ENCODE measurements at places on chromosomes 6 and 20.

GRCh38 chr6:167020206-167020605 lies 21.0 kb downstream of the CEP43 start:
- no peak for DNase-seq

- DNase-seq = no peak
These were observed 3.3 kb downstream of the RNF144B start for GRCh38 chr6:18390476-18390875.

- DNase-seq = no peak
These were observed 671.2 kb upstream of the PTCHD4 start for GRCh38 chr6:48782225-48782624.

DNA sequence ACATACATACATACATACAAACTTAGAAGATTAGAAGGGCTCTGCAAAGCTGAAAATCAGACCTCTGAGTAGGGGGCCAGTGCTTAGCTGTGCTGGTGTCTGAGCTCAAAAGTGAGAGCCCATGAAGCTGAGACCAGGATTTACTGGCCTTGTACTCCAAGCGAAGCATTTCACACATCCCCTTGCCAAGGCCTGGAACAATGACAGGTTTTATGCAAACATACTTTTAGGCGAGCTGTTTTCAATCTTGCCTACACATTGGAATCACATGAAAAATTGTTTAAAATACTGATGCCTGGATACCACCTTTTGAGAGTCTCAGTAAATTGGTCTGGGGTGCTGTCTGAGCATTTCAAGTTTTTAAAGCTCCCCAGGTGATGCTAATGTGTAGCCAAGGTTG lies 80.9 kb upstream of the SRSF6 start:
- DNase-seq = no peak

GRCh38 chr6:6201200-6201599 lies 119.3 kb downstream of the F13A1 start:
- no peak for DNase-seq

DNA sequence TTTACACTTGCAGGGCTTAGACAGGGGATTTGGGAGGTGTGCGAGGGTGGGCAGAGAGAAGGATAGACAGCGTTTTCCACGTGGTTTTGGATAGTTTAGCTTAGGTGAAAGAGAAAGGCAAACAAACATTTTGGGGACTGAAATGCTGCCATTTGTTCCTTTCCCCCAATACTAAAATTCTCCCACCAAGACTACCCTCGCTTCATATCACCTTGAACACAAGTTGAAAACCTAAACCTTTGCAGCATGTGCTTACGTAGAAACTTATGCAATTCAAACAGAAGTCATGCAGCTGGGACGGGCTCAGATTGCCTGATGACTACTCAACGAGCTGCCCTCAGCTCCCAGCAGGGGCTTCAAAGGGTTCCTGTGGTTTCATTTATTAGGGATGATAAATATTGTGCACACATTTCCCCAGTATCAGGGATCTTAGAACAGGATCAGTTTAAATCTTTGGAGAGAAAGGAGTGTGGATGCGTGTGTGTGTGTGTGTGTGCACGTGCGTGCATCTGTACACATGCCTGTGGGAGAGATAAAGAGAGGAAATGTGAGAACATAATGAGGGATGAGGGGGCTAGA lies 77.3 kb downstream of the SLC22A23 start:
- no peak for DNase-seq

DNA sequence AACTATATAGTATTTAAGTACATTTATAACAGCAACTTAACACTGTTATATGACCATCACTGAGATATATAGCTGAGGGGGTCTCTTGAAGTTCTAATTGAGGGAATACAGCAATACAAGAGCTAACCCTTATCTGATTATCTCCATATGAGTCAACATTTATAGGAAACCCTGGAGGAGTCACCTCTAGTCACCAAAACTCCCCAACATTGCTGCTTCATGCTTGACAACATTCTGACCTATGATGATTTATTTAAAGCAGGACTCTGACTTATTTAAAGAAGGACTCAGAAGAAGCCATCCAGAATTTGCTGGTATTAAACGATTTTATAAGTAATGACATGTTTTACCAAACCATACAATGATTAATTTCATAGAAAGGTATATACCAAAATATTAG lies 182.6 kb upstream of the NOX3 start:
- no peak for DNase-seq

GRCh38 chr6:161274898-161275297 lies 1.0 kb upstream of the AGPAT4 start:
- DNase-seq = no peak

- no peak for DNase-seq
These were observed 105.9 kb downstream of the SASH1 start for GRCh38 chr6:148448369-148449012.

DNA sequence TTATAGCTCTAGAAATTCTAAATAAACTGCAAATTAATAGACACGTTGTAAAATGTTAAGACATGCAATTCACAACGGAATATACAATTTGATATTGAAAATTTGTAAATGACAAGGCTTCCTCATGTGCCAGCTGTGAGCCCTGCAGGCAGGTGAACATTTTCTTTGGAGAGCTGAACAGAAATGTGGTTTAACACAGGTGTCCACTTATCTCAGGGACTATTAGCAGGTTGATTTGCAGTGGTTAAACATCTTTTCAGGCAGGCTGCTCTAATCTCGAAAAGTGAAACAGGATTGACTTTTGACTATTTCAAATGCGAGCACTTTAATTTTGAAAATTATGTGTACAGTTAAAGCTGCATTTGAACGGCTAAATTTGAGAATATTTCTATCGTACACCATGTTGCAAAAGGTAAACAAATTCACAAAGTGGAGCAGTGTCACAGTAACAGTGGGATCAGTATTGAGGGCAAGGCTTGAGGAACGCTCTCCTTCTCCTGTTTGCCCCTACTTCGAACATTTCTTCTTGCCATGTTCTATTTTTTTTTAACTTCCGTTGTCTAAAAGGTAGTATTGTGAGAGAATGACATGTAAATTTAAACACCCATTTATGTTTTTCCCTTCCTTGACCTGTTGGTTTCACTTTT lies 210.8 kb downstream of the CDKAL1 start:
- DNase-seq = no peak

- DNase-seq = no peak
These were observed 72.3 kb downstream of the LINC00237 start for GRCh38 chr20:21033817-21034216.

- DNase-seq = no peak
These were observed 334.8 kb downstream of the NRN1 start for GRCh38 chr6:5671601-5672559.

DNA sequence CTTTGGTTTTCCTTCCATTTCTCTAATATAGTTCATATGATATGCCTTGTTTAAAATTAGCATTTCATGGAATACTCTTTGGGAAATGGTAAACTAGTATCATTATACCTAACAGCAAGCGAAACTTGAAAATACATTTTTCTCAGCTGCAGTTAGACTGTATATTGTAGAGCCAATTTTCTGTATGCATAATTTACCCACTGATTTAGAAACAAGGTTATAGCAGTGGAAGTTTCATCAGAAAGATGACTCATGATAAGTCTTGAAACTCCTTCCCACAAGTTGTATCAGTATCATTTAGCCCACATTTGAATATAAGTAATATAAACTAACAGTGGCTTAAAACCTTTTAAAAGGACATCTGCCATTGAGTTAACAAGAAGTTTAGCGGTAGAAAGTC lies 164.8 kb upstream of the BMP5 start:
- peak; percentile 11 for DNase-seq

DNA sequence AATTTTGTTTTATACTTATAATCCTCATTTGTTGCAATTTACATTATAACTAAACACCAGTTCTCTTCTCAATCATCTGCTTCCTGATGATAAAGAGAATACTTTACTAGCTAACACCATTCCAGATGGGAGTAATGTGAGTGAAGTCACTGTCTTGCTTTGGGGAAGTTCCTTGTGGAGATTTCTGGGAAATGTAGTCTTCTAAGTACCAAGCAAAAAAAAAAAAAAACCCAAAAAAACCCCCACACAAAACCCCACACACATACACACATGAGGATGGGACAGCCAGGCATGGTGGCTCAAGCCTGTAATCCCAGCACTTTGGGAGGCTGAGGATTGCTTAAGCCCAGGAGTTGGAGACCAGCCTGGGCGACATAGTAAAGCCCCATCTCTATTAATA lies 2.2 kb upstream of the SNPH start:
- DNase-seq = peak; percentile 13

DNA sequence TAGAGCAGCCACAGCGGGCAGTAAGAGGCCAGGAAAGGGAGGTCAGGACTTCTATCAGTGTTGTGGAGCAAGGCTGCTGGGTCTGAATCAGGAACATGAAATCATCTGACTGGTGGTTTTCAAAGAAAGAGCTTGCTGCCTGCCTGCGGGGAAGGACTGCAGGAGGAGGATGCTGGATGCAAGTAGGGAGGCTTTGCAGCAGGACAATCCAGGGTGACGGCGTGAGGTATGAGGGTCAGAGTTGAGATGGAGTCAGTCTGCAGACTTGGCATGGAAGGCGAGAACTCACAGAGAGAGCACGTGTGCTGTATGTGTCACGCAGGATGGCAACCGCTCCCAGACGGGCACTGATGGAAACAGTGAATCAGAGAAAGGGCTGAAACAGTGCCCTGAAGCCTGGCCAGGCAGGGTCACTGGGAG lies 59.2 kb upstream of the CD93 start:
- DNase-seq = no peak

GRCh38 chr6:83068616-83069015 lies 1.1 kb downstream of the DOP1A start:
- DNase-seq = no peak

DNA sequence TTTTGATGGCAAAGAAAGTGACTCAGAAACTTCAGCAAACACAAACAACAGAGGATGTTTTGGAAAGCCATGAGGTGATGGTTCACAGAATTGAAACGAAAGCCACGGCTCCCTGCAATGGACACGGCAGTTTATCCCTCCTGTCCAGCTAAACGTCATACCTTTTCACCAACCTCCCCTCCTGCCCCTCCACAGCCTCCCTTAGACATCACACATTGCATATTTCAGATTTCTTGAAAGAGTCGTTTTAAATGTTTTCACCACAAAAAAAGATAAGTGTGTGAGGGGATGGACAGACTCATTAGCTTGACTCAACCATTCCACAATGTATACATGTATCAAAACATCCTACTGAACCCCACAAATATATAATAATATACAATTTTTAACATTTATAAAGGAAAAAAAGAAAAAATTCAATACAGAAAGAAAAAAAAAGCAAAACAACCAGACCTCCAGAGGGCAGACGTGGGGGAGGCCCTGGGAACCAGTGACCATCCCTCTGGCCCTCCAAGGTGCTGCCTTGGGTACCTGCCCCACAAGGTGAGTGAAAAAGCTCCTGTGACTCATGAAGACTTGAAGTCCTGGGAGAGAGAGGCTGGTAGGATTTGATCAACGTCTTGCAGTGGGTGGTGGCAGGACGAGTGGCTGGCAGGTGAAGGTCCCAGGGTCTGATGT lies 117.2 kb upstream of the THBS2 start:
- DNase-seq = no peak

- no peak for DNase-seq
These were observed 135.0 kb upstream of the JARID2 start for GRCh38 chr6:15110726-15111354.

- no peak for DNase-seq
These were observed 59.1 kb downstream of the CEP43 start for GRCh38 chr6:167058261-167058660.

GRCh38 chr20:49859807-49860206 lies 47.2 kb downstream of the SLC9A8 start:
- DNase-seq = no peak

GRCh38 chr6:105442369-105442768 lies 39.5 kb upstream of the PREP start:
- DNase-seq = no peak

- DNase-seq = no peak
These were observed 731 bp downstream of the MAK start for GRCh38 chr6:10837622-10837994.

DNA sequence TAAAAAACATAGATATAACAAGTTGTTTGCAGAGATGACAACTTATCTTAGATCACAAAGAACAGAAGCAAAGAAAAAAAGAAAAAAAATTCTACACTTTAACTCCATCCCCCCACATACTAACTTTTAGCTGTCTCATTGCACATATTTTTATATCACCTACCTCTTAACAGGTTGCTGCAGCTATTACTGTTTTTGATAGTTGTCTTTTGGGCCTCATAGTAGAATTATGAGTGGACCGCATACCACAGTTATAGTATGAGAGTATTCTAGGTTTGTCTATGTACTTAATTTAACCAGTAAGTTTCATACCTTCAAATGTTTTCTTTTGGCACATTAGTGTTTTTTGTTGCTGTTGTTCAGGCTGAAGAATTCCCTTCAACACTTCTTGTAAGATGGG lies 12.3 kb downstream of the RSPH3 start:
- no peak for DNase-seq
